GM12892 (cell line): ENCODE measurements at places on chromosomes 1 and 21.
A peak's percentile ranks its signal among the peaks of the same experiment; 100 is the strongest.

DNA sequence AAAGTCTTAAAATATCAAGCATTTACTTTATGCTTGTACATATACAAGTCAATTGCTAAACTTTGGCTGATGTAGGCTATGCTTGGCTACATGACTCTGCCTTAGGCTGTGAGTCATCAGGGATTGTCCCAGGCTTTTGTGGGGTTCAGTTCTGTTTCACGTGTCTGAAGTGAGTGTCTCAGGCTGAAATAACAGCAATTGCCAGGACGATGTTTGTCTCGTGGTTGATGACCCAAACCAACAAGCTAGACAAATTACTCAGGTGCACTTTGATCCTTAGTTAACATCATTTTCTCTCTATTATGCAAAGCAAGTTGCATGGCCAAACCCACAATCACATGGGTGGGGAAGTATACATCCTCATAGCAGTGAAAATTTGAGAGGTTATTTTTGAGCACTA is 410.1 kb downstream of the BRINP3 start:
- DNase-seq: no peak

- no peak for DNase-seq
Measured at GRCh38 chr1:919271-919872, 4.4 kb upstream of the SAMD11 start.

DNA sequence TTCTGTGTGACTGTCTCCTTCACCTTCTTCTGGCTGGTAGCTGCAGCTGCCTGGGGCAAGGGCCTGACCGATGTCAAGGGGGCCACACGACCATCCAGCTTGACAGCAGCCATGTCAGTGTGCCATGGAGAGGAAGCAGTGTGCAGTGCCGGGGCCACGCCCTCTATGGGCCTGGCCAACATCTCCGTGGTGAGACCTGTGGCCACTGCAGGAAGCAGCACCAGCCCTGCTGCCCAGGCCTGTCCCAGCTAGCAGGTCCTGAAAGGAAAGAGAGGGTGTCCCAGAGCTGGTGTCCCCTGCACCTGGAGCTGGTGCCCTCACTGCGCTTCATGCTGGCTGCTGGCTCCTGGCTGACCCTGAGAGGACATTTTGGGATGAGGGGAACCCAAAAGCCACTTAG is 5.9 kb upstream of the ATXN7L2 start:
- DNase-seq: no peak

GRCh38 chr1:86849756-86850155 is 64.2 kb downstream of the SELENOF start:
- DNase-seq: no peak

DNA sequence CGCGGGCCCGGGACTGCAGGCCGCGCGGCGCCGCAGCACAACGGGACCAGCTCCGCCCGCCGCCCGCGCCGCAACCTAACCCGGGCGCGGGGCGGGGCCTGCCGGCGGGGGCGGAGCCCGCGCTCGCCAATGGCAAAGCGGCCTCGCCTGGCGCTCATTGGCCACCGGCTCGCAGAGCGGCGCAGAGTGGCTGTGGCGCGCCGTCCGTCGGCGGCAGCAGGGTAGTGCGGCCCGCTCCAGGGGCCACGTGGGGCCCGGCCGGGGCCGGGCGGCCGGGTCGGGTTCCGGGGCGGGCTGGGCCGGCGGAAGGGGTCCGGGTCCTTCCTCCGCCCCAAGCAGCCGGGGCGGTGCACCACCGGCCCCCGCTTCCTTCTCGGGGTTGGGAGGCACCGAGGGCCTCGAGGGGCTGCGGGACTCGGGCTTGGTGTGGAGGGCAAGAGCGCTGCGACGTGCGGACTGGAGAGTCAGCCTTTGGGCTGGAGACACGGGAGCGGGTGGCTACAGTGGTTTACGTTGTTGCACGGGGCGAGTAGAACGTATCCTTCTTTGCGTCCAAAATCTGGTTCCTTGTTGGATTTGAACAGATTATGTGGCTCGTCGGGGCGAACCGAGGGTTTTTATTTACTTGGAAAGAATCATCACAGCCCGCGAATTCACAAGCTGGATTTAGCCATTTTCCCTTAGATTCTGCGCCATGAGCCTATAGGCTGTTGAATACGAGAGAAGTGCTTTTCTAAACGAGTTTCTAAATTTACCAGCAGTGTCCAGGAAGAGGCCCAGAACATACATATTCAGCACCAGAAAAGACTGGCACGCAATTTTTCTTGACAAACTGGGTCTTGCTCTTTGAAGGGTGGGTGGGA is at the start of gene SRM:
TSS of gene SRM (minus strand) at position 51 of the 863 bp plus-strand sequence. CDS start 75 bp downstream, outside the sequence.
- peak; percentile 99 for DNase-seq

GRCh38 chr1:84795966-84796600 is 96.9 kb downstream of the LPAR3 start:
- DNase-seq: no peak

- no peak for DNase-seq
Measured at GRCh38 chr1:192707978-192708547, 72.1 kb downstream of the RGS13 start.

- no peak for DNase-seq
Measured at GRCh38 chr21:27837936-27838335, 871.0 kb upstream of the ADAMTS5 start.

GRCh38 chr1:32180186-32181060 is 948 bp downstream of the TXLNA start:
- peak; percentile 46 for DNase-seq
